ENCODE measurements at places on chromosomes 6 and 20.

GRCh38 chr20:63440366-63440955 lies 32.0 kb downstream of the KCNQ2 start:
- no peak for DNase-seq

DNA sequence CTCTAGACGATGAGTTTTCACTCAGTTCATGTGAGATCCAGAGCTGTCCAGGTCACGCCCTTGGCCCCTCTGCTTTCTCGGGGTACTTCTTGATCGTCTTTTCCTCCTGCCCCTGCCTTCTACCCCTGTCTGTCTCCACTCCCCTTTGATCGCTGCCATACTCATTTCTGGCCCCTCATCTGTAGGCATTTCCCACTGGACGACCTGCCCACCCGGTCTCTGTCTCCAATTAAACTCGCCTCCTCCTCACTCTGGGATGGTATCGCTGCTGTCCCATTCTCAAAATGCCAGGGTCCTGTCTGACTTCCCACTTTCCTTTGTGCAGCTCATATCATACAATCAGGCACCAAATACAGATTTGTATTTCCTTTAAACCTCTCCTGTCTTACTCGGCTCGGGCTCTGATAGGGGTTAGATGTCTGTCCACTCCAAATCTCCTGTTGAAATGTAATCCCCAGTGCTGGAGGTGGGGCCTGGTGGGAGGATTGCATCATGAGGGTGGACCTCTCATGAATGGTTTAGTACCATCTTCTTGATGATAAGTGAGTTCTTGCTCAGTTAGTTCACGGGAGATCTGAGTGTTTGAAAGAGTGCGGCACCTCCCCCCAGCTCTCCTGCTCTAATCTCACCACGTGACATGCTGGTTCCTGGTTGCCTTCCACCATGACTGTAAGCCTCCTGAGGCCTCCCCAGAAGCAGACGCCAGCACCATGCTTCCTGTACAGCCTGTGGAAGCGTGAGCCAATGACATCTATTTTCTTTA lies 3.5 kb upstream of the SYNJ2 start:
- DNase-seq: no peak

GRCh38 chr6:135231469-135231844 lies 50.3 kb downstream of the MYB start:
- DNase-seq: no peak

DNA sequence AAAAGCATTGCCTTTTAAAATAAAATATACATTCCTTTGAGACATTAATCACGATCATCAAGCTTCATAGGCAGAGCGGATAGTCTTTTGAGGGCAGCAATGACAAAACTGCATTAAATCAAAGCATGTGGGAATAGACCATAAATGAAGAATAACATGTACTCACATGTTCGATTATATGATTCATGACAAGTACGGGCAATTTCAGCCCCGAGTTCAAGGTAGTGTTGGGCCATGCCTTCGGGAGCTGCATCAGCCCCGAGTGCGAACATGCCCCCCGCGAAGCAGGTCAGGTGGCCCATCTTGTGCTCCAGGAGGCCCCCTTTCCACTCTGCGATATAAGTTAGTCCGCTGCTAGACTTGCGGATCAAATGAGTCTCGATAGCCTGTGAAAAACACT lies 111.0 kb upstream of the FAM184A start:
- no peak for DNase-seq

GRCh38 chr6:2403546-2403945 lies 158.1 kb upstream of the GMDS start:
- no peak for DNase-seq

DNA sequence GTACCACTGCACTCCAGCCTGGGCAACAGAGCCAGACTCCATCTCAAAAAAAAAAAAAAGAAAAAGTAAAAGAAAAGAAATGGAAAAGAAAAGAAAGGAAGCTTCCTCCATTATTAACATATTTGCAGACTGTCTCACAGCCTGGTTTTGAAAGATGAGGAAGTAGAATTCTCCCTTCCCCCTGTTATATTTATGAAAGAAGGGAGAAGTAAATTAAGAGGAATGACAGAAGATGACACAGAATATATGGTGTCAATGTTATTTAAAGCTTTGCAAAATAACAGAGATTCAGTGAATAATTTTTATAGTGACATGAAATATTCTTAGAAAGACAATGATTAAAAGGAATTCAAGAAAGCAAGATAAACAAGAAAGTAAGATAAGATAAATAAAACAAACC lies 83.7 kb upstream of the PRSS16 start:
- DNase-seq: no peak

GRCh38 chr6:119655124-119655523 lies 305.6 kb upstream of the MAN1A1 start:
- no peak for DNase-seq

DNA sequence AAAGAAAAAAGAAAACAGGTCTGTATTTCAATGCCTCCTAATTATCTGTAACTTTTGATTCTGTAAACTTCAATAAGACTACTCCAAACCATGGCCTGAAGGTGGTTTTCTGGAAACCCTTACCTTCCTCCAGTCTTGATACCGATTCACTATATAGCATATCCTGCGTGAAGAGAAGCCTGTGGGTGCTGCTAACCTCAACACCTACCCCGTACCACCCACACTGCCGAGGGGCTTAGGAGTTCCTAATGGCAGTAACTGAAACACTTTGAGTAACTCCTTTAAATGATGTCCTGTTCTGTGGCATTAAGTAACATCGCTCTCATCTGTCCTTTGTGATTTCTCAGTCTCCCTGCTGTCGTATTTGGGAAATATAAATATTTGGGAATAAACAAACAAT lies 104.5 kb upstream of the CARMIL1 start:
- no peak for DNase-seq

DNA sequence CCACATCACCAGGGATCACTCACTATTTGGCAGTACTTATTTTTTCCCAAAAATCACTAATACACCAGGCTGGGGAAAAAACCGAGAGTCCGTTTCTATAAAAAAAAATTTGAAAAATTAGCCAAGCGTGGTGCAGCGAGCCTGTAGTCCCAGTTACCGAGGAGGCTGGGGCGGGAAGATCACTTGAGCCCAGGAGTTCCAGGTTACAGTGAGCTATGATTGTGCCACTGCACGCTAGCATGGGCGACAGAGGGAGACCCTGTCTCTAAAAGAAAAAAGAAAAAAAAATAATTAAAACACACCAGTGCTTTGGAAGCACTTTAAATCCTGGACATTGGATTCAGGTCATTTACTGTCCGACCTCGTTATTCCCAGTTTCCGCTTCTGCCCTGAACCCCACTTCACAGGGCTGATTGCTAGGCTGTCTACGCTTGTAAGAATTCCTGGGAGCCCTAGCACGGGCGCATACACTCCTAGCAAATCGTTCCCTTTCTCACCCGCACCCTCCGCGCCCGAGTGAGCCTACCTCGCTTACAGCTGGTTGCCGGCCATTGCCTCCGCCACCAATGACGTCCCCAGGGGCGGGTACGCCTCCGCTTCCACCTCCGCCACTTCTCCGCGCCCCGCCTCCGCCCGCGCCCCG lies at the start of gene TPMT:
Gene TPMT (minus strand): TSS at position 571 of the 643 bp plus-strand sequence. CDS start 5,950 bp downstream, outside the sequence.
- DNase-seq: peak; percentile 89

- DNase-seq: peak; percentile 43
Observed at GRCh38 chr20:57435498-57436222, 44.5 kb downstream of the RBM38 start.

DNA sequence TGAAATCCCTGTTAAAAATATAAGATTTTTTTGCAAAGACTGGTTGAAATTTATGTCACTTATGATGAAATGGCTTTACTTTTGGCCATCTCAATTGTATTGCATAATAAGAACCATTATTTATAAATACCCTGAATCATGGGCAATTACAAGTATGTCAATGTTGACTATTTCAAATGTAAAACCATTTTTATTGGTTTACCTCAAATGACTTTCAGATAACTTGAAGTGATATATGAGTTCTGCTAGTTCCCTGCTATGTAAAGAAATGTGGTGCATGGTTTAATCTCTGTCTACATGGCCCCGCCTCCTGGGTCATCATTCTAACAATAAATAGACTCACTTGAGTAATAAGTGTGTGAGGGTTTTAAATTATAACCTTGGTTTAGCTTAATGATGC lies 275.6 kb upstream of the PREP start:
- DNase-seq: no peak

DNA sequence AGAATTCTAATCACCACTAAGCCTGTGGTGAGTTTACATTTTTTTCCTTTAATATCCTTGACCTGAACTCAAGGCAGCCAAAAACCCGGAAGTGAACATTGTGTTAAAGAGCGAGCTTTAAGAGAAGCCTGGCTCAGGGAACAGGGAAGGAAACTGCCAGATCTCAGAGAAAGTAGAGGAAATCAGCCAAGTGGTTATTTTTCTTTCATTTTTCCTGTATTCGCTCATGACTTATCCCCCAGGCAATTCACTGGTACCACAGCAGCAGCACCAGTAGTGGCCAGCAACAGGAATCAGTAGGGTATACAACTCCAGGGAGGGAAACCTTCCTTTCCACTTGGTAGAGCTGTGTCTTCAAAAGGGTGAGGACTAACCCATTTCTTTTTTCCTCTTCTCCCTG lies 89.6 kb upstream of the HMGCLL1 start:
- DNase-seq: no peak

GRCh38 chr6:81562169-81562568 lies 190.3 kb downstream of the TENT5A start:
- DNase-seq: no peak

GRCh38 chr6:155245831-155246230 lies 18.0 kb upstream of the CLDN20 start:
- DNase-seq: no peak

GRCh38 chr6:140677781-140678528 lies 1303.5 kb upstream of the CITED2 start:
- DNase-seq: no peak

GRCh38 chr6:165663377-165663735 lies 315 bp upstream of the PDE10A start:
- DNase-seq: no peak

DNA sequence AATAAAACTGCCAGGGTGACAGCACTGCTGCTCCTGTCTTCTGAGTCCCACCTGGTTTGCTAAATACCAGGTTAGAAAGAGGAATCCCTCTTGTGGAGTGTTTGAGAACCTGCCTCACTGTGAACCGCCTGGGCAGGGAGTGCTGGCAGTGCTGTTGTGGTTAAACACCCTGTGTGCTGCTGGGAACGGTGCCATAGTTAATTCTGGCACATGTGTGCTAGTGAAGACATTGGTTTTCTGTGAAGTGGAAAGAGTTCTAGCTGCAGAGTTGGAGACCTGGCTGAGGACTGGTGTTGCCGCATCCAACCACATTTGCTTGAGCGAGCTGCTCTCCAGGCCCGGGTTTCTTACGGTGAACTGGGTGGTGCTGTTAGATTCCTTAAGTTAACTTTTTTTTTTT lies 72.7 kb downstream of the IGF2R start:
- no peak for DNase-seq

DNA sequence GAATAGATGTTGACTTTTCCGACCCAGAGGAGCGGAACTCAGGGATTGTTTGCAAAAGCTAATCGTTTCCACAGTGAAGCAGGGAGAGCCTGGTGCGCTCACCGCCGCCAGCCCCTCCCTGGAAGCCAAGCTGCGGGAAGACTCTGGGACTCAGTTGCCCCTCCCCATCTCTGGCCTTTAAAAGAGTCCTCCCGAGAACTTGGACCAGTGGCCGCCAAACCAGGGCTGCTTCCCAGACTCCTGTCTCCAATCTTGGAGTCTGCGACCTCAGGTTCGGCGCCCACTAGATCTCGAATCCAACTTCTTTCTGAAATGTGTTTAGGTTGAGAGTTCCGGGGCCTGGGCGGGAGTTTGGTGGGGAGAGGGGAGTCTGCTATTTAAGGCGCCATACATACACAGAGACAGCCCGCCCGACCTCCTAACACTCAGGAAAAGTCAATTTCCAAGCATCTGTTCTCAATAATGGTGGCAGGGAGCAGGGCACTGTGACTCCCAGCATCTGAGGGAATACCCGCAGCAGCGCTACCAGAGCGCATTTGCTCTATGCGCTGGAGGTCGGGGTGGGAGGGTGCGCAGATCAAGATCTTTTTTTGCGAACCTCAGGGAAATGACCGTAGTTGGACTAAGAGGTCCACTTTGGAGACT lies 800 bp upstream of the GRIK2 start:
- peak; percentile 44 for DNase-seq

DNA sequence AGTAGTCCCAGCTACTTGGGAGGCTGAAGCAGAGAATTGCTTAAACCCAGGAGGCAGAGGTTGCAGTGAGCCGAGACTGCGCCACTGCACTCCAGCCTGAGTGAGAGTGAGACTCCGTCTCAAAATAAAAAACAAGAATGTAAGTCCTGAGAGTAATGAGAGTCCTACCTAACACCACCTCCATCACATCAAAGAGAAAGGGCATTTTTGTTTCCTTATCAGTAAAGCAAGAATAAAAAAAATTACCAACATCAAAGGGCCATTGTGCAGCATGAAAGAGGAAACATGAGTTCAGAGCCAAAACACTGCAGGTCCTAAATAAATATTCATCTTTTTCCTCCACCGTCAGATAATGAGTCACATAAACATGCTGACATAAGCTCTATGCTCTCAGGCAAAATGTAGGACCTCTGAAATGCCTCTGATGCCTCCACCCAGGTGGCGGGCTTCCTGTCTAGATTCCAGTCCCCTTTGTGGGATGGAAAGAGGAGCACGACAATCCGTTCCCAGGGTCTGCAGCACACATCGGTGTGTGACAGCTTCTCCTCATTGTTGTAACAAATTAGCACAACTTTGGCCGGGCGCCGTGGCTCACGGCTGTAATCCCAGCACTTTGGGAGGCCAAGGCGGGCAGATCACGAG lies 7.2 kb downstream of the ATP9A start:
- no peak for DNase-seq

All from right kidney (tissue), 9 donors.